ENCODE measurements at places on chromosomes 1 and 21.

DNA sequence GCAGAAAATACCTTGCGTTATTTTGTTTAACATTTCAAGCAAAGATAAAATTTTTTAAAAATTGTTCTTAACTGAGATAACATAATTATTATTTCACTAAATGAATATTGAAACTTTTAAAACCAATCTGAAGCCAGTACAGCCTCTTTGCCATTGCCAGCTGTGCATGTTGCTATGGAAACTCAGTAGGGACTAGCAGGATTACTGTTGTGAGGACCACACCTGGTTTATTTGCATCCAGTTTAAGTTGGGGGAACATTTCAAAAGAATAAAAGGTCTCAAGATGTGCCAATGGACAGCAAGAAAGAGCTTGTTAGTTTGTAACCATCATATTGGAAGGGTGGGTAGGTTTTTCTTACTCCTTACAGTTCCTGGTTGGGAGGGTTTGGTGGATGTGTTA, 80.7 kb downstream of the POU2F1 start:
- DNase-seq = no peak

DNA sequence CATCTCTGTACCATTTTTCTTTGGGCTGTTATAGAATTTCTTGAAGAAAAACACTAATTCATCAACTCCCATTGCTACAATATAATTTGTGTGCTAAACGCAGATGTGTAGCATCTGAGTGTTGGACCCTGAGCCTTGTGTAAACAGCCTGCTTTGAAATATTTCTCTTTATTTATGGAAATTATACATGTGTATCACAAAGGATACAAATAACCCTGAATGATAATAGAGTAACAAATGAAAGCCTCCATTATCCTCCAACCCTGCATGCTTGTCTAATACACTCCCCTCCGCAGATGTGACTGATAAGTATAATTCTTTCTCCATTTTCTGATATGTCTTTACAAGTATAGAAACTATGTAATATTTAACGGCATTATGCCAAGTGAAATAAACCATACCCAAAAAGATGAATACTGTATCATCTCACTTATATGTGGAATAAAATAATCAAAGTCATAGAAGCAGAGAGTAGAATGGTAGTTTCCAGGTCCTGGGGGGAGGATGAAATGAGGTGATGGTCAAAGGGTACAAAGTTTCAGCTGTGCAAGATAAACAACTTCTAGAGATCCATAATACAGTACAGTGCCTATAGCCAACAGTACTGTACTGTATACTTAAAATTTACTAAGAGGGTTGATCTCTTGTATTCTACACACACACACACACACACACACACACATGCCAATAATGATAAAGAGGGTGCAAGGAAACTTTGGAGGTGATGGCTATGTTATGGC, 2.8 kb upstream of the ADAM30 start:
- DNase-seq = no peak

GRCh38 chr1:240486611-240487010, 125.3 kb downstream of the GREM2 start:
- no peak for DNase-seq

DNA sequence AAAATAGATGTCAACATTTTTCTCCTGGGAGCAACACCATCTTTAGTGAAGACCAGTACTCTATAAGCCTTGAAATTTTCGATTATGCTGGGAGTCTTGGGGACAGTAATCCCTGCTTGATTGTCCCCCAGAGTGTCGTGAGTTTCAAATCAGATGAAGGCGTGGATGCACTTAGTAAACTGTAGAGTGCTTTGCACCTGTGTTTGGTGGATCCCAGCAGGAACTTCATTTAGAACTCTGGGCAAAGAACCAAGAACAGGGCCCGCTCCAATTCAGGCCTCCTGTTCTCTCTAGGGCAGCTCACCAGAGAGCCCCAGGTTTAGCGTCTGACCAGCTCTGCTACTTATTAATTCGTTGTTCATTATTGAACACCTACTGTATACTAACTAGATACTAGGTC, 1.5 kb downstream of the GPX7 start:
- DNase-seq = no peak

DNA sequence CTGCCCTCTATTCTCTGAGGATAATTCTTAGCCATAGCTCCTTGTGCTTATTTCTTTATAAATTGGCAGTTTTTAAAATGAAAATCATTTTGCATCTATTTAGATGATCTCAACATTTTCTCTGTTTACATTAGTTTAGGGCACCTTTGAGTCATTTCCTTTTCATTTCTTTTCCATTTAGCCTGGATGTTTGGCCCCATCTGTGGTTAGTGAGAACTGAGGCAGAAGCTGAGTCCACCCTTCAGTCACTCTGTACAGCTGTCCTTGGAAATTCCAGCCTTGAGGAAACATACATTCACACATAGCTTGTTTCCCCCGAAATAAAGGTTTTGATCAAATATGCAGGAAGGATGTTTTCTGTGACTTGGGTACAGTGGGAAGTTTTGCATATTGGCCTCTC, 123.7 kb downstream of the NTNG1 start:
- no peak for DNase-seq

Measured in stimulated activated CD4-positive, alpha-beta T cell treated with anti-CD3 and anti-CD28 coated beads, Interleukin-4, amount 100 ng/mL, for 48 hours (primary cell).